RWPE2 (cell line): ENCODE measurements at places on chromosomes 11 and 22.
A peak's percentile ranks its signal among the peaks of the same experiment; 100 is the strongest.

DNA sequence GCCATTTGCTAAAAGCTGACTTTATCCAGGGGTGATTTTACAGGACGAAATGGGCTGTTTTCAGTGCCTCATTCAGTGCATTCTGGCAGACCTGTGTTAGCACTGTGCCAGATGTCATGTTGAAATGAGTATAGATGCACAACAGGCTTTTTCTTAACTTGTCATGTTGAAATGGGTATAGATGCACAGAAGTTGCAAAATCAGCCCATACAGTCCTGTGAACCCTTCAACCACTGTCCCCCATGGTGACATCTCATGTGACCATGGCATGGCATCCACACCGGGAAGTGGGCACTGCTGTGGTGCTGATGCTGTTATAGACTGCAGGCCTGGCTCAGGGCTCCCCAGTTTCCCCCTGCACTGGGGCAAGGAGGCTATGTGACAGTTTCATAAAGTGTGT is 2.5 kb downstream of the TALDO1 start:
- DNase-seq: no peak

DNA sequence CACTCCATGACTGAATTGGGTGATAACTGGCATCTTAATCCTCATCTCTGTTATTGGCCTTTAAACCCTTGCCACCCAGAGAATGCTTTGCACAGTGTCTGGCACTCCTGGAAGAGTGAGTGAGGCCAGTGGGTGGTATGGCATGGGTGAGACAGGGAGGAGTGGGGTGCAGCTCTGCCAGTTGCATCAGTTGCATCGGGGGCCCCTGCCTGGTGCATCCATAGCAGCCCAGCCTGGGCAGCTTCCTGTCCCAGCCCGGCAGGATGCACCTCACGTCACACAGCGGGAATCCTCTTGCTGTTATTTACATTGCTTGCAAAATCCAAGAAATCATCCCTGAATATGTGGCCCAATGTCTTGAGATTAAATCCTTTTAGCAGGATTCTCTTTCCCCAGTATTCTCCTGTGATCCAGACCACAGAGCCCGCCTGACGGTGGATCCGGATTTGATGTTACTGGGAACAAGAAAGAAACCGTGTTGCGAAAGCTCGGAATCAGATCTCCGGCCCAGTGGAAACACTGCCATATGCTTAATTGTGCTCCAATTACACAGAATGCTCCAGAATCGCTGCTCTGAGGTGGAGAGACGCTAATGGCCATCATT is 37.6 kb upstream of the MN1 start:
- DNase-seq: no peak

GRCh38 chr11:45145379-45146071 is 914 bp upstream of the PRDM11 start:
- DNase-seq: no peak

DNA sequence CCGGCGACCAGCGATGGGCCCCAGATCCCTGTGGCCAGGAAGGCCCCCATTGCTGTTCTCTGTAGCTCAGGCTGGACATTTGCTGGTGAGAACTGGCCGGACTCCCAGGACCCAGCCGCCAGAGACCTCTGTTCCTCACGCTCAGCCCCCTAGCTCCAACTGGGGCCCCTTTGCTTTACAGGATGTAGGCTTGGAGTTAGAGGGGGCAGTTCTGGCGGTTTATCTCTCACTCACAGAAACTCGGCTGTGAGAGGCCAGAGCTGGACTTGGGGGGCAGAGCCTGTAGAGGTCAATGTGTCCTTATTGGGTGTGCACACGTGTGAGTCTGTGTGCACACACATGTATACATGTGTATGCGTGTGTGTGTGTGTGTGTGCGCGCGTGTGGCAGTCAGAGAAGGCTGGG is 502 bp downstream of the SMIM38 start:
- DNase-seq: no peak

GRCh38 chr11:63915961-63916836 is 765 bp downstream of the RCOR2 start:
- no peak for DNase-seq

- DNase-seq: no peak
Observed at GRCh38 chr11:93049740-93050139, 80.3 kb downstream of the MTNR1B start.

GRCh38 chr11:94883878-94884277 is 89.5 kb downstream of the CWC15 start:
- DNase-seq: no peak

DNA sequence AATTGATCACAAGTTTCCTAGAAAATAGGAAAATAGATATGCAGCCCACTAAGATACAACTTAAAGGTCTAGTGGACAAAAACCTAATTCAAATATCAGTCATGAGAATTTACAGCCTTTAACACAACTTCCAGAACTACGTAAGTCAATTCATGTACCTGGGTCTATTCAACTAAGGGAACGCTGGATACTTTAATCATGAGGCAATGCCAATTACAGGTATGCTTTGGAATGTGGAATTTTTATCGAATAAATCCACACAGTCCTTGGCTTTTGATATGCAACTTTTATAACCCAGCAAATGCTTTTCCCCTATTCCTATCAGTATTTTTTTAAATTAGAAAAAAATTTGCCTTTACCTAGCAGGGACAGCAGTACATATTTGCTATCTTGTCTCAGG is 289.5 kb upstream of the FAT3 start:
- no peak for DNase-seq

DNA sequence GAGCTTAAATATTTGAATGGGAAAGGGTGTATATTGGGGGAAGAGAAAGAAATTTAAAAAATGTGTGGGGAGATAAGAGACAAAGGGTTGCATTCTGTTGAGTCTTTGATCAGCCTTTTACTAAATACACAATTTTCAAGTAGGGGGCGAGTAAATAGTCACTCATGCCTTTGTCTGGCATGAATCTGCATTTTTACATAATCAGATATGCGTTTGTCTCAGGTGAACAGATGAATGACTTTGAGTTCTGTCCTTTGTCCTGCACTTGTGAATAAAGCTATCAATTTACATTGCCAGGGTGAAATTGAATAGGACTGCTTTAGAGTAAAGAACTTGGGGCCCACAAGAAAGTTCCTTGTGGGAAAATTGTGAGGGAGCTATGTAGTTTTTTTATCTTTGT is 523.6 kb upstream of the LUZP2 start:
- DNase-seq: no peak

GRCh38 chr22:47115921-47116320 is 353.5 kb downstream of the TBC1D22A start:
- DNase-seq: no peak

GRCh38 chr11:63491636-63492372 is 837 bp upstream of the PLAAT5 start:
- DNase-seq: no peak

DNA sequence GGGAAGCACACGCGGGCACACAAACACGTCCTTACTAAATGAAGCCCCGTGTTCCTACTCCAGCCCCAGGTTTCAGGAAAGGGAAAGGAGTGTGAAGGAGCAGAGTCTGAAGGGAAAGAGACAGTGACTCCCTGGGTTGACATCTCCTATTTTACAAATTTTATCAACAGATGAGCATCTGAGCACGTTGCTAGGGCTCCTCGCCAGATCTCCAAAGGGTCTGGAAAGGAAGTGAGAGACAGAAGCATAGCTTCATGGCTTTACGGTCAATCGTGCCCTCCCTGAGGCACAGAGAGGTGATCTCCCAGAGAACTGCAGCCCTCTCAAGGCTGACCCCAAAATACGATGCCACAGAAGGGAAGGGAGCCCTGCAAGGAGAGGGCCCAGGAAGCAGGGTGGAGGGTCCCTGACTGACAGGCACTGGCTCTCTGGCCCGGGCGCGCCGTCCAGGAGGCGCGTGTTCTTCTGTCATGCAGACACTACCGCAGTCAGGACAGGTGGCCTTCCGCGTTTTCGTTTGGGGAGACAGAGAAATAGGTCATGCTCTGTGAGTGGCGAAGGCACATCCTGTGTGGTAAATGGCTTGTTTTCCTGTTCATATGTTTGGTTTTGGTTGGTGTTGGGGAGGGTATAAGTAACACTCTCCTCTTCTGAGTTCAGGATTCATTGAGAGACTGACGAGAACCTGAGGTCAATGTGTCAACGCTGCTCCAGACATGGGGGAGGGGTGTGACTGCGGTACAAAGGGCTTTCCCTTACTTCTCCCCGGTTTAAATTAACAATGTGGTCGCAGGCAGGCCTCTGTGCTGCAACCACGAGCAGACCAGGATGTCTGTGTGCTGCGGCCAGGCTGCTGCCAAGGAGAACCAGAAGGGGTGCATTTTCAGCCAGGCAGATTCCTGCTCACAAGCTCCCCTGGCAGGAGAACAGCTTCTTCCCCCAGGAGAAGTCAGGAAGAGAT is 813.3 kb downstream of the OPCML start:
- DNase-seq: no peak

- no peak for DNase-seq
Observed at GRCh38 chr11:27371489-27371888, 8.5 kb upstream of the CCDC34 start.

DNA sequence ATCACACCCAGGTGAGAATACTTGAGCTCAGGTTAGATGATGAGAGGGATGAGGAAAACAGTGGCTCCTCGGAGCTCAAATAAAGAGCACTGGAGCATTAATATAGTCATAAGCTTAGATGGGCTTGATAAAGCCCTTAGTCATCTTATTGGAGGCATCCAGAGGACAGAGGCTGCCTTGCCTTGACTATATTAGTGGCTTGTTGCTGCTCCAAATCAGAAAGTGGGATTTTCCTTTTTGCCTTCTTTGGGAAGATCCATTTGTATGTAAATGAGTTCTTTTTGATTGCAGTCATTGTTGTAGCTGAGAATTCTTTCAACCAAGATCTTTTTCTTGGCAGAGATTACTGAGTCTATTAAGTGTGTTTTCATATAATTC is 18.9 kb downstream of the ADM start:
- DNase-seq: no peak

GRCh38 chr11:33802194-33802950 is 28.1 kb upstream of the FBXO3 start:
- no peak for DNase-seq

- no peak for DNase-seq
Observed at GRCh38 chr22:37377927-37378326, 49.4 kb downstream of the ELFN2 start.

DNA sequence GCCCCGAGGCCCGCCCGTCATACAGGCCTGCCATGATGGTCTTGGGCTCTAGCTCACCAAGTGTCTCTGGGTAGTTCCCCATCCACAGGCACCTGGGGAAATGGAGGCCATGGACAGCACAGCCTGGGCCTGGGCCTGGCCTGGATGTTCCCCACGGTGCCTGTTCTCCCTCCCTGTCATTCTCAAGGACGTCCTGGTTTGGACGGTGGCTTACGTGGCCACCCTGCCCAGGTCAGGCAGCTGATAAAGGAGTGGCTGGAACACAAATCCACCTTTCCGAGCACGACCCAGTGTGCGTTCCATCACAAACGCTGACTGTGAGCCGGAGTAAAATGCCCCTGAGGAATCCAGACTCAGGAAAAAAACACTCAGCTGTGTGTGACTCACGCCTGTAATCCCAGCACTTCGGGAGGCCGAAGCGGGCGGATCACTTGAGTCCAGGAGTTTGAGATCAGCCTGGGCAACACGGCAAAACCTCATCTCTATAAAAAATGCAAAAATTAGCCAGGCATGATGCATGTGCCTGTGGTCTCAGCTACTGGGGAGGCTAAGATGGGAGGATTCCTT is 41.2 kb upstream of the TESMIN start:
- no peak for DNase-seq

GRCh38 chr11:80280737-80281136 is 839.9 kb upstream of the TENM4 start:
- no peak for DNase-seq

DNA sequence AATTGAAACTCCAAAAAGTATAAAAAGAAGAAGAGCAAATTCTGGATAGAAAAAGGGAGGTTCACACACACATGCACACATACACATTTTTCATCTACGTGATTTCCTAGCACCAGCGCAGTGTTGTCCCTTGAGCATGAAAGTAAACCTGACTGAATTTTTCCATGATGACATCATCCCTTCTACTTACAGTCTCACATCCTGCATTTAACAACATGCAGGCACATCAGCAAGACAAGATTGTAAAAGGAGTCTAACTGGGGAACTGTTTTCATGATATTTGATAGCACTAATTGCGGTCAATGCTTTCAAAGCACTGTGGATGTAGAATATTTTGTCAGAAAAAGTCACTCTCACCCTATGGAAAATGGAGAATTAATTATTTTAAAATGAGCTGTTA is 36.6 kb downstream of the GAS2 start:
- no peak for DNase-seq

GRCh38 chr11:128346804-128347203 is 240.6 kb downstream of the ETS1 start:
- no peak for DNase-seq

GRCh38 chr22:27032091-27032761 is 374.8 kb downstream of the MIAT start:
- no peak for DNase-seq

- DNase-seq: no peak
Observed at GRCh38 chr22:34842630-34843029, 223.3 kb upstream of the ISX start.

- DNase-seq: no peak
Observed at GRCh38 chr22:22867996-22868715, 19.5 kb upstream of the IGLL5 start.

DNA sequence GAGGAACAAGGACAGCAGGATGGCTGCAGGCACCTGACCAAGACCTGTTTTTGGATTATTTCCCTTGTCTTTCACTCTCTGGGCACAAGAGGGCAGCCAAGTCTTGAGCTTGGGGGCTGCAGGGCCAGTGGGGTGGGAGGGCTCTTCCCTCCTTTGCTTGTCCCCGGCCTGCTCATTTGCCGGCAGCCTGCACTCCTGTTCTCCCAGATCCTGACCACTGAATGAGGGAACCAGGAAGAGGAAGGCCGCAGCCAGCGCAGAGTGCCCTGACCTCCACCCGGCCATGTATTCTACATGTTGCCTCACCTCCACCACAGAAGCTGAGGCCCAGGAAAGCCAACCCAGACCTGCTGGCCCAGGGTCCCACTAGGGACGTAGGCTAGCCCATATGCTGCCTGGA is 15.5 kb upstream of the NNMT start:
- DNase-seq: no peak

DNA sequence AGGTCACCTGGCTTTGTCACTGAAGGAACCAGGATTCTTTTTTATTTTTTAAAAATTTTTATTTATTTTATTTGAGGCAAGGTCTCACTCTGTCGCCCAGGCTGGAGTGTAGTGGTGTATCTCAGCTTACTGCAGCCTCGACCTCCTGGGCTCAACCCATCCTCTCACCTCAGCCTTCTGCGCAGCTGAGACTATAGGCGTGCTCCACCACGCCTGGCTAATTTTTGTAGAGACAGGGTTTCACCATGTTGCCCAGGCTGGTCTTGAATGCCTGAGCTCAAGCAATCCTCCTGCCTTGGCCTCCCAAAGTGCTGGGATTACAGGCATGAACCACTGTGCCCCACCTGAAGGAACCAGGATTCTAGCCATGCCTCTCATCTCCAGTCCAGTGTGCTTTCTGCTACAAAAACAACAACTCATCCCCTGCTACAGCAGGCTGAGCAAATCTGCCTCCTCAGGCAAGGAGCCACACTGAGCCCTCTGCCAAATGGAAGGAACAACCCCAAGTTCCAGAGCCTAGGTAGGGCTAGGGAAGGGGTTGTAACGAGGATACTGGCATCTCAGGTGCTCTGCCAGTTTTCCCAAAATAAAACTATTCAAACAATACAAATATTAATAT is 2.6 kb upstream of the PEX26 start:
- DNase-seq: no peak

- DNase-seq: peak; percentile 24
Observed at GRCh38 chr22:49258107-49259010, 569.3 kb downstream of the BRD1 start.
